ENCODE measurements at places on chromosomes 4 and X.

- DNase-seq = peak; percentile 41
These were observed 88.3 kb downstream of the ZAR1 start for GRCh38 chr4:48578132-48578968.

GRCh38 chr4:24794916-24795665 lies at the start of gene SOD3:
TSS of gene SOD3 (plus strand) at chr4:24795573. CDS start at chr4:24799522, 3,949 bp downstream.
- DNase-seq = no peak

- DNase-seq = no peak
These were observed 229.6 kb downstream of the FBXO8 start for GRCh38 chr4:174053895-174054294.

DNA sequence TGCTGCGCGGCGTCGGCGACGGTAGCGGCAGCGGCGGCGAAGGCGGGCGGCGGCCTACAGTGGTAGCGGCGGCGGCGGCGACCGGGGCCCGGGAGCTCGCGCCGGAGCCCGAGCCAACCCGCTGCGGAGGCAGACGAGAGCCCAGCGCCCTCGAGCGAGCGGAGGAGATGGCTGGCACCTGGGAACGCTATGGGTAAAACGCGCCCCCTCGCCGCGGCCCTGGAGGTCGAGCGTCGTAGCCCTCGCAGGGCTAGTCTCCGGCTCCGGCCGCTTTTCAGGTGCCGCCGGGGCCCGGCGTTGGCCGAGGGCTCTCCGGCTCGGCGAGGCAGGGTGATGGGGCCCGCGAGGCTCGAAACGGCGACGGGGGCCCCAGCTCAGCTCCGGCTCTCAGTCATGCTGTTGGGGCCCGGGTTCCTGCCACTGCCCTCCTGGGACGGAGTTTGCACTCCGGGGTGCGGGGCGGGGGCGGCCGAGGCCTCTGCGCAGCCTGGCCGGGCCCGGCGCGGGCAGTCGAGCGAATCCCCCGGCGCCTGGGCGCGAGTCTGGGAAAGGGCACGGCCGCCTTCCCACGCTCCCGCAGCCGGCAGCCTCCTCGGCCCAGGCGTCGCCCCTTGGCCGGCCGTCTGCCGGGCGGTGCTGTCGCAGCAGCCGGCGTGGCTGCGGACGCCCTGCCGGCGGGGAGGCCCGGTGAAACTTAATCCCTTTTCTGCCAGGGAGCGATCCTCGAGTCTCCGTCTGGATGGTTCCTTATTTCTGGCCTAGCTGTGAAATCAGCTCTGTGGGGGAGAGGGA lies 768 bp downstream of the MID2 start:
- peak; percentile 21 for DNase-seq

GRCh38 chrX:127037159-127037558 lies 217.6 kb downstream of the PRR32 start:
- no peak for DNase-seq

DNA sequence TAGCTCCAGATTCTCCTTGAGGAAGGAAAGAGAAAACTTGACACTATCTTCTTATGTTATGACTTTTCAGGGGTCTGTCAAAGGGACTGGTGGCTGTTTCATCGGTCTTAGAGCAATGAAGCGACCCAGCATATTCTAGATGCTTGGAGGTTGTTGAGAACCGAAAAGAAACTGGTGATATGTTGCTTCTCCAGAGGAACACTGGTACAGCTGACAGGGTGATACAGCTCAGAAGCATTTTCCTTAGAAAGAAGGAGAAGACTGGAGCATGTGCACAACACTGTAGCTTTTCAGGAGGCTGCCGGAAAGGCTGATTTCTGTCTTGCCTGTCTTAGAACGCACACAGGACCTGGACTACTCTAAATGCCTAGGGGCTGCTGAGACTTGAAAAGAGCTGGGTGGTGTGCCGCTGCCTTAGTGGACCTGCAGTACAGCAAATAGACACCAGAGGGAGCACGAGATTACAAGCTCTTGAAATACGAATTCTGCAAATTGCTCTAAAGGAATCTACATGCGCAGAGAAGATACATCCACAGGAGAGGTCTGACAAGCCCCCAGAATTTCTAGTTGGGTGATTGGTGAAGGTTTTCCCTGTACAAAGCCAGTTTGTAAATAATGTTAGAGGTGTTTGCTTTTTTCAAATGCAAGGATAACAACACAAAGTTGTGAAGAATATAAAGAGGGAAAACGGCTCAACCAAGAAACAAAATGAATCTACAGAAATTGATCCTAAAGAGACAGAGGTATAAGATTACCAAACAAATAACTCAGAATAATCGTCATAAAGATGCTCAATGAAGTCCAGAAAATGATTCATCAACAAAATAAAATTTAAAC lies 223.1 kb upstream of the DMD start:
- peak; percentile 0 for DNase-seq

- DNase-seq = no peak
These were observed 323.8 kb downstream of the DCTD start for GRCh38 chr4:182593402-182593801.

DNA sequence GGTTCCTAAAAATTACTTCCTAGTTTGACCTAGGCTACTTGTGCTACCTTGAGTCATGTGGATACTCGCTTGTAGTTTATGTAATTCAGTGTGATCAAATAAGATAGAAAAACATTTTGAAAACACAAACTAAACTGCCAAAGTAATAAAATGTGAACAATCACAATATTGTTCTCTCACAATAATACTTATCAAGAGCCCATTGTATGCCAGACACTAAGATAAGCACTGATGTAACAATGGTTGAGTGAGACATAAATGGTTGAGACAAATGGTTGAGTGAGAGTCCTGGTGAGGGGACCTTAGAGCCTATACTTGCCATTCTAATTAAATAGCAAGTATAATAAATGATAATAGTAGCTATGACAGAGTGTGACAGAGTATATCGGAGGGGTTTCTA lies 41.7 kb downstream of the RFC1 start:
- DNase-seq = no peak

DNA sequence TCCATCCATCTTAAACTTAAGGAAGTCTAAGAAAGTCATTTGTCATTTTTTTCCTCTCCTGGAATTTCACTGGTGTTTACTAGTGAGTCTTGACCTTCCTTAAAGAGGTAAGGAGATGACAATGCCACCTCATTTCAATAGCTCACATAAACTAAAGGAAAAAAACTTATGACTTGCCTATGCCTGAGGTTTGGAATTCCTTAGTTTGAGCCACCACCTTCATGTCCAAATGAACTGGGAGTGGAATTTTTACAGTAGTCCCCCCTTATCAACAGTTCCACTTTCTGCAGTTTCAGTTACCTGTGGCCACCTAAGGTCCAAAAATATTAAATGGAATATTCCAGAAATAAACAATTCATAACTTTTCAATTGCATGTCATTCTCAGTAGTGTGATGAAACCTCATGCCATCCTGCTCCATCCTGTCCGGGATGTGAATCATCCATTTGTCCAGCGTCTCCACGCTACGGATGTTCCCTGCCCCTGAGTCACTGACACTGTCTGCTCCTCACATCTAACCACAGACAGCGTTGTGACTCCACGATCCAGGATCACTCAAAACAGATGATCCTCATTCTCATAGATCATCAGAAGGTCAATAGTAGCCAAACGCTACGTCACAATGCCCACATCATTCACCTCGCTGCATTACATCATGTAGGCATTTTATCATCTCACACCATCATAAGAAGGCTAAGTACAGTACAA lies 177.4 kb downstream of the SH3KBP1 start:
- no peak for DNase-seq

- DNase-seq = no peak
These were observed 20.7 kb downstream of the PAK3 start for GRCh38 chrX:111116666-111117065.

- DNase-seq = no peak
These were observed 511.3 kb upstream of the TENM3 start for GRCh38 chr4:181731900-181732299.

DNA sequence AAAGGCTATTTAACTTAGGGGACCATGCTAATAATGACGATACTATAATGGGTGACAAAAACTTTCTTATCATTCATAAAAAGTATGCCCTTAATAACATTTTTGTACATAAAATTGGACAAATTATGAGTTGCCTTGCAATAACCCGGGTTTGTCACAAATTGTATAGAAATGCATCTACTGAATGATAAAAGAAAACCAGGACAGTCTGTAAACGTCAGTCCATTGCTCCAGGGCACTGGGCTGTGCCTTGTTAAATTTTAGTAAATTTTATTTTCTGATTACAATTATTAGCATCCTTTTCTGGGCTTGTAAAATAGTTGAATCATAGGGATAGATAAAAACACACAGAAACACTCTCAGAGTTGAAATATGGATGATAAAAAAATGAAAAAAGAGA lies 778.3 kb downstream of the RAPGEF2 start:
- no peak for DNase-seq

DNA sequence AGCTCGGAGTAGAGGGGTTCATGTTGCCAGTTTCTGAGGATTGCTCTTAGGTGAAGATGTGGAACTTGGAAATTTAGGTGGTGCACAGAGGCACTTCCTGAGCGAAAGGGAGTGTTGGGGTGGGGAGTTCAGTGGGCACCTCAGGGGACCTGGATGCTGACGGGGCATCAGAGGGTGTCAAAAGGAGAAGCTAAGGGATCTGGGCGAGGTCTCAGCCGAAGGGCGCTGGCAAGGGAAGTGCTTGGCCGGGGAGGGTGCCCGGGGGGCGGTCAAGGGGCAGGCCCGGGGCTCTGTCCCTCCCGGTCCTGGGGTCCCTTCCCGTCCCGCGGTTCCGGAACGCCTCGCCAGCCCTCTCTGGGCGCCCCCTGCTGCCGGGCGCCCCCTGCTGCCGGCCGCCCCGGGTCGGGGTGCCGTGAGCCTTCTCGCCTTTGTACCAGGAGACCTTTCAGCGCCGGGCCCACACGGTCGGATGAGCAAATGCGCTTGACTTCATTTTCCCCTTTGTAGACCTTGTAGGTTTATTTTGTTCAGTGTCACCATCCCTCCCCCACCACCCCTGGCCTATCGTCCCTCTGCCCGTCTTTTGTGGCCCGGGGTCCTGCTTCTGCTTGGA lies 3.0 kb upstream of the PHOX2B start:
- no peak for DNase-seq

- DNase-seq = no peak
These were observed 252.9 kb upstream of the SMIM31 start for GRCh38 chr4:164501074-164501473.

GRCh38 chr4:134888156-134888555 lies 686.6 kb upstream of the PABPC4L start:
- DNase-seq = no peak

DNA sequence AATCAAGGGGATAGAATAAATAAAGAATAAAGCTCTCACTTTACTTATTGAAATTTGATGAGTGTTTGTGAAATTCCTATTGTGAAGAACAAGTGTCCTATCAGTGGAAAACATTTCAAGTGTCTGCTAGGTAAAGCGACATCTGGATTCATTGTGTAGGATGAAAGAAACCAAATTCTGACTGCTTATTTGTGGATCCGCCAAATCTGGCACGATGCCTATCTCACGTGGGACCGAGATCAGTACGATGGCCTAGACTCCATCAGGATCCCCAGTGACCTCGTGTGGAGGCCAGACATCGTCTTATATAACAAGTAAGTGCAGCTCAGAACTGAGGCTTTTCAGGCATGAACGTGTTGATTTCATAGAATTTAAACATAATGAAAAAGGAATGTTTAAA lies 1.9 kb downstream of the CHRNA9 start:
- no peak for DNase-seq

- no peak for DNase-seq
These were observed 27.4 kb upstream of the PLAC1 start for GRCh38 chrX:134685668-134686067.

DNA sequence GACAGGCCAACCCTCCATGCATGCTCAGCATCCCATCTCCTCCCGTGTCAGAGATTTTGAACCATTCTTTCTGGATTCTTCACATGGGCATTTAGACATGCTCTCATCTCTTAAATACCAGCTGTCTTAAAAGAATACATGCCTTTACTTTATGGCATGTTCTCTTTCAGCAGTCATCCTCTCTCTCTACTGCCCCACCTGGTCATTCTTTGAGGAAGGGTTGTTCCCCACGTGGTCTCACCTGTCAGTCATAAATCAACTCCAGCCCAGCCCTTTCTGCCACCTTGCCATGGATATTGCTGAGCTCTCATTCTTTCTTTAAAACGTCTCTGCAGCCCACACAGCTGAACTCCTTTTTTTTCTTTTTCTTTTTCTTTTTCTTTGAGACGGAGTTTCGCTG lies 111.3 kb downstream of the ARHGAP10 start:
- no peak for DNase-seq

- no peak for DNase-seq
These were observed 61.6 kb downstream of the SCML1 start for GRCh38 chrX:17798921-17799320.

DNA sequence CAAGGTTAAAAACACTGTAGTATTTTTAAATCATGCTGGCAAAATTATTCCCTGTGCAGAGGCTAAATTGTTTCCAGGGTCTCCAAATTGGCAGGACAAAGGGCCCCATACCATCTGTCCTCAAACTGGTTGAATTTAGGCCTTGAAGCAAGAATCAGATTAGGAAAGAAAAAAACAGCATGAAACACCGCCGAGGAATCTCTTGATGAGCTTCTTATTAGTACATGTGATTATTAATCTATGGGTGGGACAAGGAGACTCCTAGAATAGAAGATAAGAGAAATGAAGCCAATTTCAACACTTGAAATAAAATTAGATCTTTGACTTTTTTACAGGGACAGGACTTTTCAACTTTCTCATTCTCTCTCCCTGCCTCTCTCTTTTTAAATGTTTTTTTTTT lies 7.1 kb upstream of the CLNK start:
- no peak for DNase-seq

- DNase-seq = no peak
These were observed 42.0 kb upstream of the RBMXL3 start for GRCh38 chrX:115147220-115147619.

DNA sequence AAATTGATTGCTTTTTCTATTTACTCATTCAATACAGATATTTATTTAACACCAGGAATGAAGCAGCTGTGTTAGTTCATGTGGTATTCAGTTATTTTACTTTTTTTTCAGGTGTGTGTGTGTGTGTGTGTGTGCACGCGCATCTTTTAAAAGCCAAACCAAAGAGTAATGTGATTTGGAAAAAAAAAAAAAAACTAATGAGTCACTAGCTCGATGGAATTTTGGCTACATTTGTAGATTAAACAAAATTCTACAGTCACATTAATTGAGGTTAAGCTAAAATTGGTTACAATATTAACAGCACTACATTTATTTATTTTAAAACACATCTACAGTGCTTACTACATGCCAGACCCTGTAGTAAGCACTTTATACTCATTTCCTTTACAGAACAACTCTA lies 66.8 kb downstream of the HHIP start:
- no peak for DNase-seq

DNA sequence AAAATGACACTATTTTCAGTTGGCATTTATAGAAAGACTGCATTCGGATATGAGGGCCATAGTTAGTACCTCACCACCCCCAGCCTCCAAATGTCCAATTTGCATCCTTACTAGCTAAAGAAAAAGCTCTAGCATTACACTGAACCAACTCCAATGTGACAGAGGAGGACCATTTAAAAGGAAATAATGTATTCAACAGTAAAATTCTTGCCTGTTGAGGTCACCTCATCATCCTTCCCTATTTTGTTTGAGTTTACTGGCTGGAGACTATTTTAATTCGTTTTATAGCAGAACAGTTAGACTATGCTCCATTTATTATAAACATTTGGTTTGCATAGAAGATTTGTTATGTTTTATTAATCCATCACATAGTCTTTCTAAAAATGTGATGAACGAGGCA lies 88.2 kb upstream of the PPARGC1A start:
- no peak for DNase-seq

- no peak for DNase-seq
These were observed 257.9 kb downstream of the PCDH18 start for GRCh38 chr4:137274404-137274803.

- no peak for DNase-seq
These were observed 18.7 kb upstream of the BCORL1 start for GRCh38 chrX:129963729-129964128.

All from stimulated activated CD4-positive, alpha-beta T cell treated with anti-CD3 and anti-CD28 coated beads, Interleukin-1b, Interleukin-23, amount 100 ng/mL, for 4 hours (primary cell).